Trophoblast cell (in vitro differentiated cells and primary cell): ENCODE measurements at places on chromosomes 16 and 17.

- H3K27ac ChIP-seq = no peak overlapping the region
- no peak overlapping the region for H3K4me3 ChIP-seq
- DNase-seq = no peak
- no peaks in the 10 kb centered on the region for H3K4me1 ChIP-seq
Measured at GRCh38 chr16:52827456-52827855, 225.2 kb downstream of the CHD9NB start.

- peaks cover 28% of the 10 kb centered on the region for H3K36me3 ChIP-seq
- no peaks in the 10 kb centered on the region for H3K4me1 ChIP-seq
- no peak overlapping the region for H3K4me3 ChIP-seq
- DNase-seq = no peak
- H3K27ac ChIP-seq = no peak overlapping the region
- no peaks in the 10 kb centered on the region for H3K27me3 ChIP-seq
Measured at GRCh38 chr16:11727796-11728543, 14.7 kb downstream of the TXNDC11 start.

DNA sequence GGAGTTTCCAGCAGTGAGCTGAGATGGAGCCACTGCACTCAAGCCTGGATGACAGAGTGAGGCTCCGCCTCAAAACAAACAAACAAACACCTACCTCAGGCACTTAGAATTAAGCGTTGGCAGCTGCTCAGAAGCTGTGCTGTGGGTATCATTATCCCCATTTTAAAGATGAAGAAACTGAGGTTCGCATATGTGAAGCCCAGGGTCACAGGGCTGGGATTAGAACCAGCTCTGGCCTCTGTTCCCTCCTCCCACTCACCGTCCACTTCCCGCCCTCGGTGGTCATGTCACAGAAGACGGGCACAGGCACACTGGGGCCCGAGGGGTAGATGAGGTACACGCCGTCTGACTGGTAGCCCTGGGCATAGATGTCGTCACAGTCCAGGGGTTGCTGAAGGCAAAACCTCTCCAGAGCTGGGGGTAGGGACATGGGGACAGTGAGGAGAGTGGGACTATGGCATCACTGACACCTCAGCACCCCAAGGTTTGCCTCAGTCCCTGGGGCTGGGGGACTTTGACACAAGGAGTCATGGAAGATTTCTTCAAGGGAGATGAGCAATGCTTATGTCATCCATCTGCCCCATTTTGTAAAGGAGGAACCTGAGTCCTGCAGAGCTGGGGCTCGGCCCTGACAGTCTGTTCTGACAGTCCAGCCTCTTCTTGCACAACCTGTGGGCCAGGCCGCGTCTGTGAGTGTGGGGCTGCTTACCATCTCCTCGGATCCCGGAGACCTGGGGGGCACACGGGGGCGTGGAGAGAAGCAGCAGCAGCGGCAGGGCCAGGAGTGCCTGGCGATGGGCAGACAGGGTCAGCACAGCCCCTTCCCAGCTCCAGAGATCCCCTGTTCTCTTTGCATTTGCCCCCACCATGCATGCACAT is 700 bp downstream of the MFAP4 start:
- H3K27me3 ChIP-seq = no peaks in the 10 kb centered on the region
- peak overlapping the region; percentile 4 for H3K27ac ChIP-seq
- H3K4me1 ChIP-seq = peaks cover 15% of the 10 kb centered on the region
- H3K4me3 ChIP-seq = no peak overlapping the region
- peak; percentile 67 for DNase-seq

- no peak for DNase-seq
- H3K4me3 ChIP-seq = no peak overlapping the region
- H3K27me3 ChIP-seq = no peaks in the 10 kb centered on the region
Measured at GRCh38 chr17:75683583-75683982, 16.4 kb downstream of the SAP30BP start.

DNA sequence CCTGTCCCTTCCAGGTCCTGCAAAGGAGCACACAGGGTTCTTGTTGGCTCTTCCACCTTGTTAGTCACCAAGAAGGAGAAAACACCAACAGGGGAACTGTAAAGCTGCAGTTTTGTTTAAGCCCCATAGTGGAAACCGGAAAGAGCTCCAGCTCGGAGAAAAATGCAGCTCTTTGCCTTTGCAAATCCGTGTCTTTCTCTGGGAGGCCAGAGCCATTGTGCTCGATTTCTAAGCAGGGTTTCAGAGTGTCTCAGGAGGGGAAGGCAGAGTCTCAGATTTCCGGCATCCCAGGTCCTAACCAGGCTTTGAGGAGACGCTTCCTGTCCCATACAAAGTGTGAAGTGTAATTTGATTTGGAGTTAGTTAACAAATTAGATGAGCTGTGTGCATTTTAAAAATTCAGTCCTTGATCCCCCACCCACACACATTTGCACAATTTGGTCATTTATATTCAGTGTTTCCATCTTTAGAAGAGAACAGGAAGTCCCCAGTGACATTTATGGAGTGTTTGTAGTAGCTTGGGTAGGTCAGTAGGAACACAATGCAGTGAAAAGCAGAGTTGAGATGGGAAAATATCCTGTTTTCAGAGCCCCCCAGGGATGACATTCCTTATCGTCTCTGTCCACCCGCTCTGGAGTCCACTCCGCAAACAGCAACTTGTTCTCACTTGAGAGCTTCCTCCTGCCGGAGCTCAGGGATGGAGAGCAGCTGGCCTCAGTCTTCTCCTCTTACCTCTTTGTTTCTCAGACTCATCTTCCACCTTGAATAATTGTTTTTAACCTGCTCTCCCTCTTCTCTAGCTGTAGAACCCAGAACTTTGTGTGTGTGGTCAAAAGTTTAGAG is 331.9 kb downstream of the SEC14L1 start:
- H3K27me3 ChIP-seq = no peaks in the 10 kb centered on the region
- H3K27ac ChIP-seq = peak overlapping the region; percentile 95
- H3K4me3 ChIP-seq = no peak overlapping the region
- no peak for DNase-seq
- peaks cover 74% of the 10 kb centered on the region for H3K4me1 ChIP-seq

GRCh38 chr17:61461967-61462718 is 9.9 kb downstream of the TBX4 start:
- H3K27ac ChIP-seq = no peak overlapping the region
- no peaks in the 10 kb centered on the region for H3K36me3 ChIP-seq
- DNase-seq = no peak
- H3K4me3 ChIP-seq = no peak overlapping the region
- peaks cover 61% of the 10 kb centered on the region for H3K27me3 ChIP-seq
- peaks cover 3% of the 10 kb centered on the region for H3K4me1 ChIP-seq

DNA sequence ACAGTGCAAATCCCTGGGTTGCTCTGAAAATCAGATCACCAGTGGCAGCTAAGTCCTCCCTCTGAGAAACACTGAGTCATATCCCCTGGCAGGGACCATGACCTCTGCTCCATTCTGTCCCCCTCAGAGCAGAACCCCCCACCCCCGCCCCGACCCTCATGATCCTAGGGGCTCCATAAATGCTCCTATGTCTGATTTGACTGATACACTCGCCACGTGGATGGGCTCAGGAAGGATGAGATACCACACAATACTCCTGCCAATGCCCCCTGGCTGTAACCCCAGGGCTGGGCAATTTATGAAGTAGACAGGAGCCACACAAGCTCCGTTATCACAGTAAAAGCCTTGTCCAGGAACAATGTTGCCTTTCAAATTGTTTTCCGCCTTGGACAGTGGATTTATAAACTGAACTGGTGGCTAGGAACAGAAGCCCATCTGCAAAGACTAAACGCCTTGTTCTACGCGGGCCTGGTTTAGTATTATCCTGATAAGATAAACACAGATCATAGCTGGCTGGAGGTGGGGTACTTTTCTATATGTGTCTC is 394.8 kb downstream of the SLC39A11 start:
- no peaks in the 10 kb centered on the region for H3K36me3 ChIP-seq
- H3K27me3 ChIP-seq = no peaks in the 10 kb centered on the region
- no peak overlapping the region for H3K27ac ChIP-seq
- no peak for DNase-seq

GRCh38 chr16:75774197-75774596 is 47.9 kb upstream of the CPHXL start:
- no peaks in the 10 kb centered on the region for H3K4me1 ChIP-seq
- H3K4me3 ChIP-seq = no peak overlapping the region
- H3K27me3 ChIP-seq = no peaks in the 10 kb centered on the region
- no peaks in the 10 kb centered on the region for H3K36me3 ChIP-seq

GRCh38 chr17:50502301-50502990 is 5.8 kb upstream of the MYCBPAP start:
- H3K27ac ChIP-seq = no peak overlapping the region
- no peaks in the 10 kb centered on the region for H3K36me3 ChIP-seq
- peaks cover 6% of the 10 kb centered on the region for H3K4me1 ChIP-seq
- H3K27me3 ChIP-seq = peaks cover 2% of the 10 kb centered on the region

DNA sequence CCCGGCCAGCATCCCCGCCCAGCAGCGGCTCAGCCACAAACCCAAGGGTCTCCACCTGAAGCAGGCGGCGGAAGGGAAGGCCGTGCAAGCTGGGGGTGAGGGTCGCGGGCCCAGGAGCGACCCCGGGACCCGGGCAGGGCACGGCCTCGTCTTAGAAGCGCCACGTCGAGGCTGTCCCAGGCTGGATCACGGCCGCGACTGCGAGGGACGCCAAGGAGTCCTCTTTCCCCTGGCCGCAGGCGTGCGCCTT is 538 bp upstream of the CCNF start:
- no peaks in the 10 kb centered on the region for H3K27me3 ChIP-seq
- peak overlapping the region; percentile 18 for H3K27ac ChIP-seq
- peaks cover 19% of the 10 kb centered on the region for H3K36me3 ChIP-seq
- DNase-seq = no peak

GRCh38 chr16:57409870-57410587 is 5.5 kb downstream of the CCL17 start:
- no peaks in the 10 kb centered on the region for H3K4me1 ChIP-seq
- H3K27me3 ChIP-seq = no peaks in the 10 kb centered on the region
- H3K4me3 ChIP-seq = no peak overlapping the region
- DNase-seq = peak; percentile 69
- no peak overlapping the region for H3K27ac ChIP-seq

DNA sequence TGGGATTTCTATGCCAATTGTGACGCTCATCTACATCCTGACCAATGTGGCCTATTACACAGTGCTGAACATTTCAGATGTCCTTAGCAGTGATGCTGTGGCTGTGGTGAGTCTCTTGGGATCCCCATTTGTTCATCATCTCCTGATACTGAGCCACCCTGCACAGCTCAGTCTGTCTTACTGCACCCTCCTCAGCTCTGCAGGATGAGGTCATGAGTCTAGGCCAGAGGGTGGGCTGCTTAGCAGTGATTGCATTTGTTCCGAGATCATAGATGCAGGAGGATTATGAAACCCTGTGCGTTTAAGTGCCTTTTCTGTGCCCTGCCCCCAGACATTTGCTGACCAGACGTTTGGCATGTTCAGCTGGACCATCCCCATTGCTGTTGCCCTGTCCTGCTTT is 19.5 kb downstream of the SLC7A6OS start:
- no peak overlapping the region for H3K27ac ChIP-seq
- H3K27me3 ChIP-seq = no peaks in the 10 kb centered on the region
- H3K4me1 ChIP-seq = peaks cover 6% of the 10 kb centered on the region
- peaks cover 63% of the 10 kb centered on the region for H3K36me3 ChIP-seq
